ENCODE measurements at places on chromosomes 4 and X.

- DNase-seq, result no peak
Measured at GRCh38 chr4:86586160-86586572, 7.9 kb upstream of the PTPN13 start.

DNA sequence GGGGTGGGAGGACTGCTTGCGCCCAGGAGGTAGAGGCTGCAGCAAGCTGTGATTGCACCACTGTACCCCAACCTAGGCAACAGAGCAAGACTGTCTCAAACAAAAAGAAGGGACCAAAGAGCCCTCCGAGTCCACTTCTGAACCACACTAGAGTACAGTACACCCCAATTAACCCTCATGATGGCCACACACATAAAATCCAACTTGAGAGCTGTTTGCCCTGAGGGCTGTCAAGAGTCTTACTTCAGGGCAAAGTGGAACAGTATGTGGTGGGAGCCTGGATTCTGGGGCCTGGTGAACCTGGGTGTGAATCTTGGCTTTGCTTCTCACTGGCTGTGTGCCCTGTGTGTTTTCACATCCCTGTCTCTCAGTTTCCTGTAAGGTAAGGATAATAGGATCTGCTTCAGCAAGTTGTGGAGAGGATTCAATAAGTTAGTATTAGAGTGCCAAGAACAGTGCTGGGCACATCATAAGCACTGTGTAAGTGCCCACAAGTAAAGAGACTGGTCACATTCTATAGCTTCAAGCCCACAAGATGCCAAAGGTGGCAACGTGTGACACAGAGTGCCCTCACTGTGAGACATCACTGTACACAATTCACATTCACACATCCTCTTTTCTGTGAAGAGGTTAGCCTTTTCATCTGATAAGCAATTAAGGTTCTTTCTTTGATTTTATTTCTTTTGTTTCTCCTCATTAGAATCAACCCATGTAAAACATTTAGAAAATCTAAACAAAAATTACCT lies 52.1 kb downstream of the LEF1 start:
- peak; percentile 66 for DNase-seq

GRCh38 chr4:37389366-37389765 lies 144.8 kb downstream of the NWD2 start:
- no peak for DNase-seq

DNA sequence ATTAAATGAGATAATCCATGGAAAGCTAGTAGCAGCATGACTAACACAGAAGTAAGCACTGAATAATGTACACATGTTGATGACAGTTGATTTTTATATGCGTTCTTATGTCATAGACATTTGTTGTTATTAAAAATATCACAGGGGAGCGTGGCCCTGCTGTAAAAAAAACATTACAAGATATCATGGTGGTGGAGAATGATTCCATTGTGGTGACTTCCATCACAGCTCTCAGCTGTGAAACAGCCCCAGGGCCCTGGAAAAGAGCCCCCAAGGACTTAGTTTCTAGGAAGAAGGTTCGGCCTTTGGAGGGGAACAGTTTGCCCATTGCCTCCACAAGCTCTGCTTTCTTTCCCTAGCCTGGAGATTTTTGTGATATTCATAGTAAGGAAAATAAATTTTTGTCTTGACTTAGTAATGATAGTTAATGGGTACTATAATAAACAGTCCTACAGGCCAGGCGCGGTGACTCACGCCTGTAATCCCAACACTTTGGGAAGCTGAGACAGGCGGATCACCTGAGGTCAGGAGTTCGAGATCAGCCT lies 49.9 kb downstream of the FAM114A1 start:
- DNase-seq, result no peak

GRCh38 chr4:164524789-164525188 lies 229.1 kb upstream of the SMIM31 start:
- DNase-seq, result no peak

DNA sequence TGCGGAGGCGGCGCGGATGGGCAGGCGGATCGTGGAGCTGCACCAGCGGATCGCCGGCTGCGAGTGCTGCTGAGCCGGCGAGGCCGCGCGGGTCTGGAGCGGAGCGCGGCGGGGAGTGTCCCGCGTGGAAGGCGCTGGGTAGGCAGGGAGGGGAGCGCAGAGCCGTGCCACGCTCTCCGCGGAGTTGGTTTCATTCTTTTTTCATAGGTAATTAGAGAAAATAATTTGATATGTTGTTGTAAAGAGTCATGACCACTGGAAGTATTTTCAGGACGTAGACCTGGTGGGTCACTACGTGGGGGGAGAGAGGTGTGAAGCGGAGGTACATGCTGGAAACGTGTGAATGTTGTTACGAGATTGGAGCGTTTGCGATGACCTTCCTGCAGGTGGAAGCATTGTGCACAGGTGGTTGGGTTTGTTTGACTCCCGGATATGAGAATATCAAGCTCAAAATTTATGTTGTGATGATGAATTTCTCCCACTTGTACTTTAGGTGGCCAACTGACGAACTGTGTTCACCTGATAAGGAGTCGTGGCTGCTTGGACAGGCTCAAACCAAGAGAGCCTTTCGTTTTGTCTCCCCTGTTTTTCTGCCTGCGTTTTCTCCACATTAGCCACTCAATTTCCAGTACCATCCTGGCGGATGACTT lies 19.1 kb upstream of the S100P start:
- DNase-seq, result peak; percentile 80

DNA sequence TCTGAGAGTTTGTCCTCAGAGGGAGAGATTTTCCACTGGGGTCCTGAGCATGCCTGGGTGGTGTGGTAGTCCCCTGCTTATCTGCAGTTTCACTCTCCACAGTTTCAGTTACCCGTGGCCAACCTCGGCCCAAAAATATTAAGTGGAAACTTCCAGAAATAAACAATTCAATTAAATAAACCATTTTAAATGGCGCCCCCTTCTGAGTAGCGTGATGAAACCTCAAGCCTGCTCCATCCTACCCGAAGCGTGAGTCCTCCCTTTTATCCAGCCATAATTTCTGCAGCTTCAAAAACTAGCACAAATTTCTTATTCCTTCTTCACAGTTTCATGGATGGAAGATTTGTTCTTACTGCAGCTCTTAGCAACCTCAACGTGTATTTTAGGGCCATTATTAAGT lies 26.7 kb downstream of the PNMA6E start:
- DNase-seq, result no peak

GRCh38 chr4:67160394-67160793 lies 384.9 kb downstream of the CENPC start:
- DNase-seq, result peak; percentile 16

DNA sequence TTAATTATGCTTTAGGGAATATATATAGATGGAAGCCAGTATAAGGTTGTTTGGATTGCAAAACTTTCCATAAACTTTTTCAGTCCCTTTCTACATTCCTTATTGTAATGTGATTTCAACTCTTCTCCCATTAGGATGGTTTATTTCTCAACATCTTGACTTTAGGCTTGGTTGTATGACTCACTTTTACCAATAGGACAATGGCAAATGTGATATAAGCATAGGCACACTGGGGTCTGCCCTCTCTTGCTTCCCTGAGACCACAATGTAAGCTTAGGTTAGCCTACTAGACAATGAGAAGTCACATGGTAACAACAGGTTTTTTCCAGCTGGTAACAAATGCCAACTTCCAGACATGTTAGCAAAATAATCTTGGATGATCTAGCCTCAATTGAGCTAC lies 163.3 kb upstream of the RBPJ start:
- no peak for DNase-seq

- no peak for DNase-seq
Measured at GRCh38 chr4:185602397-185602796, 67.1 kb upstream of the PDLIM3 start.

GRCh38 chrX:123291623-123292022 lies 107.5 kb downstream of the GRIA3 start:
- no peak for DNase-seq

GRCh38 chr4:35216636-35217035 lies 1027.7 kb downstream of the ARAP2 start:
- no peak for DNase-seq

DNA sequence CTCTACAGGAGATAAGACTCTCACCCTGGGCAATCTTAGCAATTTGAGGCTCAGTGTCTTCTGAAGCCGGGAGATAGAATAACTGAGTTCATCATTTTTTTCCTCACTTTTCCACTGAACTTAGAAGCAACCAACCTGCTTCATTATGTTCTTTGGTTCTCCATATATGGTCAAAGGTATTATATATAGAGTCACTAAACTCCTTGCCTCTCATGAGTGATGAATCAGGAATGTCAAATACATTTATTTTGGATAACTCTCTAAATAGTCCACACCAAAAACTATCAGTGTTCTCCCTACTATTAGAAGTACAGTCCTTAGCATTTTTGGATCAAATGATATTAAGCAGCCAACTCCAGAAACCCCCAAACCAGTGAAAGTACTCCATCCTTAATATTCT lies 421.5 kb upstream of the EPHA5 start:
- DNase-seq, result no peak

DNA sequence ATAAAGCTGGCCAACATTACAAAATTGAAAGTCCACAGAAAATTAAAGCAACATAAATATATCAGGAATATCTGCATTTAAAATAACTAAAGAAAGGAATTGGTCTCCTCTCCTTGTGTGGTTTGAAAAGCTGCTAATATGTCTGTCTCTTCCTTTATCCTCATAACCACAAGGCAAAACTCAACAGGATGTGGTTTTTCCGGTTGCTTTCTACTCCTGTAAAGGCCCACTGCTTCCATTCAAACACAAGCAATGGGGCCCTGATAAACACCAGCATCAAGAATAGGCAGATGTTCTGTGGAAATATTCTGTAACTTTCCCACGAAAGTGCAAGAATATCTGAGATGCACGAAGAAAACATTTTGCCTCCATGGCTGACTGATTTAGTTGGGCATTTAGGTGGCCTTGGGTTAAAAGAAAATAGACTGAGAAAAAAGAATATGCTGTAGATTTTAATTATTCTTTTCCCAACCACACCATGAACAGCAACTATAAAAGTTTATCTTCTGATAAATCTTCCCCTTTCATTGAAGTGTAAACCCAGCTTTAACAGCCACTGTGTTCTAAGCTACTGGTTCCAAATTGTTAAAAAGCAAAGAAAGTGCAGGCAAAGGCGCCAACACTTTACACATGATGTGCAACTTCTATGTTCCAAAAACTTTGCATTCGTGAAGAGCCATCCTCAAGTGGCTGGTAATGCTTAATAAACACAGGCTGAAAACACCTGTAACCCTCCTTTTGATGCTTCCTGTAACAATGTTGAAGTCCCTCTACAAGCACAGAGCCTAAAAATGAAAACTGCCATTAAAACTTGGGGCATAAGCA lies 50.5 kb upstream of the NDST3 start:
- no peak for DNase-seq

GRCh38 chr4:118787844-118788380 lies 48.0 kb downstream of the SEC24D start:
- DNase-seq, result no peak

GRCh38 chrX:129714581-129714980 lies 24.2 kb upstream of the XPNPEP2 start:
- no peak for DNase-seq

DNA sequence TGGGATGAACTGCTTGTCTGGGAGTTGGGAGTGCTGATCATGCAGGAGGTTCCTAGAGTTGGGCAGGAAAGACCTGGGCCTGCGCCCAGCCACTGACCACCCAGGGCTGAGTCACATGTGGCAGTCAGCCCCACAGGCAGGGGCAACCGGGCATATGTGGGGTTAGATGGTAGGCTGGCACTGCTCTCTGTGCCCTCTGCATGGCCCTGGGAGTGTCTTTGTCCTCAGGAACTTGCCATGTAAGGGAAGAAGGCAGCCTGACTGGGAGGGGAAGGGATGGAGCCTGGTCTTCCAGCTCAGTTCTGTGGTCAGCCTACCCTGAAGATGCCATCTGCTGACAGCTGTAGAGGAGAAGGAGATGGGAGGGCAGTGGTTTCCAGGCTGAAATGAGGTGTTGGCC lies 70.2 kb upstream of the EFNB1 start:
- no peak for DNase-seq

GRCh38 chr4:59994118-59994517 lies 1206.0 kb upstream of the ADGRL3 start:
- no peak for DNase-seq

GRCh38 chr4:162891788-162892707 lies 274.6 kb downstream of the NAF1 start:
- peak; percentile 69 for DNase-seq

- DNase-seq, result peak; percentile 3
Measured at GRCh38 chr4:141158219-141158618, 24.9 kb upstream of the RNF150 start.

GRCh38 chr4:75710246-75710645 lies 14.1 kb upstream of the USO1 start:
- no peak for DNase-seq

DNA sequence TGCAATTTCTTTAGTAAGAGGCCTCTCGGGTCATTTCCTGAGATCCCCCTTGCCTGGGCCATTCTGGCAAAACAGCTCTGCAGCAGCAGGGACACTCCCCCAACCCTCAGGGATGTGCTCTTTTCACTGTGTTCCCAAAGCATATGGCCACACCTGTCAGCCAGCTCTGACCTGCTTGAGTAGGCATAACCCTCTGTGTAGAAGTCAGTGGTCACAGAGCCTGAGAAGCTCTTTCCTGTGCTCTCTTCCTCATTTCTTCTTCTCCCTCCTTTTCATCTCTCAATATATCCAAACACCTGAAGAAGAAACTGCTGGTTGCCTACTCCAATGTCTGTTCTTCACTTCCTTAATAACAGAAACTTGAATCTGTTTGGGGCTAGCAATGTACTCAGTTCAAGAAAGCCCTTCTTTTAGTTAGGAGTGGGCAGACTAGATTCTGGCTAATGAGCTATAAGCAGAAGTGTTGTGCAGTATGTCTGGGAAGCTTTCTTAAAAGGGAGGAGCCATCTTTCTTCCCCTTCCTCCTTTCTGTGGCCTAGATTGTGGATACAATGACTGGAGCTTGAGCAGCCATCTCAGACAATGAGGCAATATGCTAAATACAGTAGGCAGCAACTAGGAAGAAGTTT lies 73.3 kb downstream of the PRPS1 start:
- DNase-seq, result no peak

DNA sequence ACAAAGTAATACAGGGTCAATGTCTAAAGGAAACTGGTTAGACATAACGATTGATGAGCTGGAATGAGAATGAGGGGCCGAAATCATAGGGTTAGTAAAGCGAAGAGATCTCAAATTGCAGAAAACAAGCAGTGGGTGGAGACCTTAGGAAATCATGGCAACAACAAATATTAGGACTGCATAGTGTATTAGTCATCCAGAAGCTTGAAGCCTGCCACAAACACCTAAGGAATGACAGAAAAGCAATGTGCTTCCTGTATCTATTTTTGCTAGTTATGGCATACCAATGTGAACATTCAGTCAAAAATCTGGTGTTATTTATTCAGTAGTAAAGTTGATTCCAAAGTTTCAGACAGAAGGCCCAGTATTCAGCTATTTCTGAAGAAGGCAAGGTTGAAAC lies 410.9 kb upstream of the CT83 start:
- no peak for DNase-seq

- DNase-seq, result no peak
Measured at GRCh38 chr4:74104145-74104544, 5.2 kb upstream of the CXCL2 start.

GRCh38 chr4:71290476-71290875 lies 48.3 kb upstream of the SLC4A4 start:
- no peak for DNase-seq

DNA sequence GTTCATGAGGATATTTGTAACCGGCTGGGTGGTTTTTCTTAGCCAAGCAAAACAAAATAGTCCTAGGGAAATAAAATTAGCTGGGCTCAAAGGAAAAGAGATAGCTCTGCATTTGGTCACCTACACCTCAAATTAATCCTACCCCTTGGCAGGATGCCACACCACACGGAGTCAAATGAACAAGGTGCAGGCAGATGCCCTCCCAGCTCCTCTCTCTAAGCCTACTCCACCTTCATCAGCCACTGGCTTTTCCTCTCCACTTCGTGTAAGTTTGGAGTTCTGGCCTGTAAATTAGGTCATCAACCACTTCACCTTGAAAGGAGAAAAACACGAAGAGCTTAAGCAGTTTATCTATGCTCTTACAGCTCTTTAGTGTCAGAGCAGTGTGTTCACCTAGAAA lies 1.4 kb downstream of the DDIT4L start:
- no peak for DNase-seq
